Transverse colon (tissue), 4 donors: ENCODE measurements at places on chromosomes 4 and X. TPM values are rescaled to one million over a fixed set of nuclear protein-coding genes. Genes with fewer than 3 reads are reported as not detected.

DNA sequence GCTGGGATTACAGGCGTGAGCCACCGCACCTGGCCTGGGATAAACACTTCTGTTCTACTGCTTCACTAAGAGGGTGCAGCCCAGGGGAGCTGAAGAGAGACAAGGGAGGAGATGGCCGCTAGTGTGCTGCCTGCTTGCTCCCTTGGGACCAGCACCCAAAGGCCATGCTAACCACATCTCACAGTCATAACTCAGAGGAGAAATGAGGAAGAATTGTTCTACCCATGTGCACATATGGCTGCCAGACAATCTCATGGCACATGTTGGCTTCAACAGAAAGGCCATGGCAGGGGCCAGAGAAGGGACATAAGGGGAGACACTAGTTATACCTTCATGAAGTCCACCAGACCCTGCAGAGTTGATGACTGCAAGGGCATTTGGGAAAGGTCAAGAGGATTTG, 22.4 kb downstream of the CLDN22 start:
- no peaks in the 10 kb centered on the region for H3K4me1 ChIP-seq
- no peaks in the 10 kb centered on the region for H3K27me3 ChIP-seq
- H3K36me3 ChIP-seq: no peaks in the 10 kb centered on the region
- no peak overlapping the region for H3K4me3 ChIP-seq
- no peak for DNase-seq
- H3K27ac ChIP-seq: no peak overlapping the region

DNA sequence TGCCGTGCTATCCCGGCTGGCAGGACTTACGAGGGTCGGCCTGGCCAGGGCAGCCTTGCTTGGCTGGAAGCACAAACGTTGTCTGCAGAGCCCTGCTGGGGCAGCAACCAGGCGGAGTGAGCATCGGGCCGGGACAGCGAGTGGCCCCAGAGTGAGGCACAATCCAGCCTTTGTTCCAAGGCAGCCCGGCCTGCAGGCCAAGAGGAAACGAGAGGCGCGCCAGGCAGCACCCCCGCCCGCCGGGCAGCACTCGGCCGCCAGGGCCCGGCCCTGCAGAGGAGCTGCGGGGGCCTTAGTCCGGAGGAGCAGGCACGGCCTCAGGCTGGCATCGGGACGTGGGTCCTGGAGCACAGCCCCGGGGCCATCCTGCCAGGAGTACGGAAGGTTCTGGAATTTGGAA, 24.1 kb downstream of the FGFRL1 start:
- peaks cover 48% of the 10 kb centered on the region for H3K27me3 ChIP-seq
- peak; percentile 38 for DNase-seq
- no peak overlapping the region for H3K4me3 ChIP-seq
- H3K4me1 ChIP-seq: no peaks in the 10 kb centered on the region
- H3K27ac ChIP-seq: no peak overlapping the region
- H3K36me3 ChIP-seq: no peaks in the 10 kb centered on the region

DNA sequence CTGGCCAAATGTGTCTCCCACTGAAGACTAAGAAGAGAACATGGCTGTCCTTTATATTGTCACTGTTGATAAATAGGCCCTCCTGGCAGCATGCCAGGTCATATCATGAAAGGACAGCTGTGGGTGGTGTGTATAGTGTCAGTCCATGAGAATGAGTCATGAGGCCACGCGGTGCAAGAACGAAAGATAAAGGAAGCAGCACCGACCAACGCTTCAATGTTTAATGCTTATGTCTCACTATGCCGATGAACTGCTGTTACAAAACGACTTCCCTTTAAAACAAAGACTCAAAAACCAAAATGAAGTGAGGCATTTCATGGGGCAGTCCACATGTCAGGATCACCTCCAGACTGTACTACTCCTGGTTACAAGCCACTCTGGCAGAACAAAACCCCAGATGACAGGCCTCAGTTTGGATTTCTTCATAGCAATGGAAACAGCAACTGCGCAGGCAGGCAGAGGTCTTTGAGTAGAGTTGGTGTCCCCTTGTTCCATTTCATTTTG, 5.2 kb upstream of the TCEANC start:
- H3K4me1 ChIP-seq: peaks cover 6% of the 10 kb centered on the region

GRCh38 chrX:18956303-18957032, 27.4 kb downstream of the PHKA2 start:
- no peak for DNase-seq
- no peak overlapping the region for H3K27ac ChIP-seq
- no peak overlapping the region for H3K4me3 ChIP-seq
- no peaks in the 10 kb centered on the region for H3K36me3 ChIP-seq
- H3K27me3 ChIP-seq: no peaks in the 10 kb centered on the region

PPP1R2C gene
- not detected for total RNA-seq

- no peaks in the 10 kb centered on the region for H3K36me3 ChIP-seq
- no peak overlapping the region for H3K4me3 ChIP-seq
- H3K4me1 ChIP-seq: no peaks in the 10 kb centered on the region
- no peak overlapping the region for H3K27ac ChIP-seq
Observed at GRCh38 chrX:108285356-108285755, 152.9 kb downstream of the COL4A6 start.

GRCh38 chrX:19772096-19772821, 115.1 kb downstream of the SH3KBP1 start:
- H3K4me1 ChIP-seq: no peaks in the 10 kb centered on the region
- H3K27ac ChIP-seq: peak overlapping the region; percentile 35
- DNase-seq: no peak
- H3K27me3 ChIP-seq: no peaks in the 10 kb centered on the region
- H3K4me3 ChIP-seq: no peak overlapping the region

GRCh38 chr4:124710015-124710741, 2.4 kb downstream of the ANKRD50 start:
- H3K4me3 ChIP-seq: no peak overlapping the region
- H3K4me1 ChIP-seq: peaks cover 22% of the 10 kb centered on the region
- DNase-seq: no peak
- no peaks in the 10 kb centered on the region for H3K36me3 ChIP-seq

DNA sequence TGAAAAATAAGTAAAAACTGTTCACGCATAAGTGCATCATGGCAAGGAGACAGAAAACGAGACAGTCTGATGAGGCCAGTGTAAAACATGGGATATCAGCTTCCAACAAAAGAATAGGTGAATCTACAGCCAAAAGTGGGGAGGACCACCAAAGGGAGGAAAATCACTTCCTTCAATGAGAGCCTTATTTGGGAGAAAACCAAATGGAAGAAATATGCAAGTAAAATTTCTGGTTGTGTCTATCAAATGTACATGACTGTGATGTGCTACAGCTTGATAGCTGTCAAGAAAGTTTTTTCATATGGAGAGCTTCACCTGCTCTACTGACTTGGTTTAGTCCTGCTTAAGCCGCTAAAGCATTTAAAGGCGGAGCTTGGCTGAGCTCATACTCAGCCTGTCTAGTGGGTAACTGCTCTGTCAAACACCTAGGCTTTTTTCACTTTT, 66.2 kb downstream of the MAGEA1 start:
- no peaks in the 10 kb centered on the region for H3K27me3 ChIP-seq
- H3K4me3 ChIP-seq: no peak overlapping the region

DNA sequence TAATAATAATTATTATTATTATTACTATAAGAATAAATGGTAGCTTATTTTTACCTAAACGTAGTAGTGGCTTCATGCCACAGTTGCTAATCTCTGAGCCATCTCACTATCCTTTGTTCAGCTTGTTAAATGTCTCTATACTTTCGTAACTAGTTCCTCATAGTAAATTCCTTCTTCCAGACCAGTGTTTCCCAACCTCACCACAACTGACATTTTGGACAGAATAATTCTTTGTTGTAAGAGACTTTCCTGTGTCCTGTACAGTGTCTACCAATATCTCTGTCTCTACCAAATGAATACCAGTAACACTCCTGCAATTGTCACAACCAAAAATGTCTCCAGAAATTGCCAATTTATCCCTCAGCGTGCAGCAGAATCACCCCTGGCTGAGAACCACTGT, 1040.9 kb downstream of the DMD start:
- no peak for DNase-seq
- no peak overlapping the region for H3K27ac ChIP-seq
- H3K36me3 ChIP-seq: no peaks in the 10 kb centered on the region
- H3K4me3 ChIP-seq: no peak overlapping the region
- H3K4me1 ChIP-seq: no peaks in the 10 kb centered on the region

ARHGEF9 gene
- total RNA-seq: 41.2 TPM

DNA sequence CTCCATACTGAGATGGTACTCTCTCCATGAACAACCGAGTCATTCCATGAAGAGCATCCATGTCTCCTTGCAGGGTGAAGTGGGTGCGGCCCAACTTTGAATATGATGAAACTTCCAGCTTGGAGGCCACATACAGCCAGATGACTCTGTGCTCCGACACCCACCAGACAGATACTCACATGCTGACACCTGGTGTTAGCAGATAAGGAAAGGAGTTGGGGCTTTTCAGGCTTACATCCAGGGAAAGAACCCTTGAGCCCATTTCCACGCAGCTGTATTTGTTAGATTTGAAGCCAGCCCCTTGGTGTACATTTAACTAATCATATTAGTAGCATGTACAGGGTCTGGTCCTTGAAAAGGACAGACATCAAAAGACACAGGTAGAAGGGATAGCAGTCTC, 62.1 kb upstream of the PRRG3 start:
- H3K27ac ChIP-seq: no peak overlapping the region
- no peaks in the 10 kb centered on the region for H3K27me3 ChIP-seq
- H3K4me1 ChIP-seq: no peaks in the 10 kb centered on the region
- DNase-seq: no peak
- no peak overlapping the region for H3K4me3 ChIP-seq
- H3K36me3 ChIP-seq: no peaks in the 10 kb centered on the region

- H3K36me3 ChIP-seq: no peaks in the 10 kb centered on the region
- DNase-seq: no peak
- H3K27me3 ChIP-seq: no peaks in the 10 kb centered on the region
Observed at GRCh38 chr4:129410115-129410514, 314.2 kb downstream of the C4orf33 start.

DNA sequence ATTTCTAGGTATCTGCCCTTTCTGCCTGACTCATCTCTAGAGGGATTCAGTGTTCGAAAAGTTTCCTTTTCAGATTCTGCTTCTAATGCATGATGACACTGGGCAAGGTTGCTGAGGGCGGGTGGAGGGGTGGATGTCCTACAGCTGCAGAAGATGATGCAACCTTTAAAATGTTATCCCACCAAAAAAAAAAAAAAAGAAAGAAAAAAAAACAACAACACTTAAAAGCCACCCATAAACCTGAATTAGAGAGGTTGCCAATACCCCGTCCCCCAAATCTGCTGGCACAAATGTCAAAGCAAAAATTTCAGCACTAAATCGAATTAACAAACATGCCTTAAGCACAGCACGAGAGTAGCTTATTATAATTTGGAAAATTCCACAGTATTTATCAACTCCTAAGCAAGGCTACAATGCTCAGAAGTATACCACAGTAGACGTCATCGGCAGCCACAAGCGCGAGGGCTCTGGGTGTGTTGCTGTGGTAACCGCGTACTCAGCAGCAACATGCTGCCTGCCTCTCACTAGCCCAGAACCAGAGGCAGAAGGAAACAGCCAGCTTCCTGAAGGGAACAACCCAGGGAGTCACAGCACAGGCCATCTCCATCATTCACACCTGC, 167.5 kb upstream of the MAP3K15 start:
- no peaks in the 10 kb centered on the region for H3K36me3 ChIP-seq
- peak; percentile 68 for DNase-seq
- peak overlapping the region; percentile 51 for H3K27ac ChIP-seq
- H3K4me3 ChIP-seq: no peak overlapping the region

GAGE1 gene
- total RNA-seq: not detected

DNA sequence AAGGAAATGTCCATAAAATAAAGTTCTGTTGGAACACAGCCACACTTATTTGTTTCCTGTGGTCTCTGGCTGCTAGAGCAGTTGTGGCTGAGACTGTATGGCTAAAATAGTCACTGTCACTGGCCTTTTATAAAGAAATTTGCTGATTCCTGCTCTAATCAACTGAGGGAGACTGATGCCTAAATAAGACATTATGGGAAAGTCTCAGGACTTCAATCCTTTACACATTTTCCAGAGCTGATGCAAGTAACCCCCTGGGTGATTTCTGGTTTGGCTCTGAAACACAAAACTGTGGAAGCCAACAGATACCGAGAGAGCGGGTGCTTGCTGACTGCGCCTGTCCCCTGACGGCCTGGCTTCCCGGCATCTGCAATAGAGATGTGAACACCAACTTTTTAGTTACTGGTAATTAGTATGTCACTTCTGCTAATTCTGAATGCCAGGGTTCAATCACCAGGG, 64.0 kb downstream of the POLR2B start:
- peaks cover 33% of the 10 kb centered on the region for H3K4me1 ChIP-seq
- H3K36me3 ChIP-seq: no peaks in the 10 kb centered on the region
- no peak for DNase-seq
- no peak overlapping the region for H3K4me3 ChIP-seq
- no peaks in the 10 kb centered on the region for H3K27me3 ChIP-seq

NAA11 gene
- total RNA-seq: not detected

CLDN2 gene
- total RNA-seq: 0.16 TPM

DNA sequence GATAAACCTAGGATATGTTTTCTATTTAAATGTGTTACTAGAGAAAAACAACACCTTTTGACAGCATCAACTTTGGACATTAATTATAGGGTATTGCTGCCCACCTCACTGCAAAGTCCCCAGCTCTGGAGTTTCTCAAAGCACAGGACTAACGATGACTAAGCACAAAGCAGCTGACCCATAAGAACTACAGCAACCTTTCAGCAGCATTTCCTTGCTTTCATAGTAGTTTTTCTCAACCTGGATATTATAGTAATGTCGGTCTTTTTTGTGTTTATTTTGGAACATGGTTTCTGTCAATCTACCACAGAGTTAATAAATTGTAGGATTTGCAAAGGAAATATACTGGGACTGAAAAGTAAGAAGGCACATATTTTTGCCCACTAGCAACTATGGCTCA, 21.5 kb downstream of the HHIP start:
- H3K27ac ChIP-seq: no peak overlapping the region
- H3K27me3 ChIP-seq: no peaks in the 10 kb centered on the region
- H3K36me3 ChIP-seq: no peaks in the 10 kb centered on the region
- H3K4me3 ChIP-seq: no peak overlapping the region
- H3K4me1 ChIP-seq: no peaks in the 10 kb centered on the region
- no peak for DNase-seq

S100P gene
- total RNA-seq: not detected

IBSP gene
- total RNA-seq: not detected

DNA sequence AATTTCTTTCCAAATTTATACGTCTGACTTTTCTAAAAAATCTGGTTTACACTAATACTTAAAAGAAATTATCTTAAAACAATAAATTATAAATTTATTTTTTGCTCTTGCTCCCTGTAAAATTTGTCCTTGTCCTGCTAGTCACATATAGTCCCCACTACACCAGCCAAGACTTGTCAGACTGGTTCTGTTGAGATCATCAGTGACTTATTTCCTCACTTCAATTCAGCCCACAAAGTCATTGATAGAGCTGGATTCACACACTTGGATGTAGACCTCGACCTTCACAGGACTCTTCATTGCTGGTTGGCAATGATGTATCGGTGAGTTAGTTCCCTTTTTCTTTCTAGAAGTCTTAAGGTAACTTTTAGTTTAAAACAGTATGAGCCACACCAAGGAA, at the start of gene TMPRSS11E:
TMPRSS11E (plus strand) TSS at position 263 of the 400 bp plus-strand sequence; CDS start at position 313, 50 bp downstream.
- H3K27me3 ChIP-seq: no peaks in the 10 kb centered on the region
- DNase-seq: no peak
- no peak within 1 kb of the TSS for H3K27ac ChIP-seq
- no peak within 1 kb of the TSS for H3K4me3 ChIP-seq
- no peaks in the 10 kb centered on the region for H3K4me1 ChIP-seq
- no peaks in the 10 kb centered on the region for H3K36me3 ChIP-seq

GRCh38 chr4:1211891-1212545, 36.9 kb downstream of the CTBP1 start:
- peaks cover 31% of the 10 kb centered on the region for H3K4me1 ChIP-seq
- peaks cover 20% of the 10 kb centered on the region for H3K36me3 ChIP-seq
- H3K27me3 ChIP-seq: no peaks in the 10 kb centered on the region
- peak overlapping the region; percentile 80 for H3K27ac ChIP-seq
- DNase-seq: no peak

GRCh38 chr4:148776941-148777340, 334.7 kb upstream of the NR3C2 start:
- peaks cover 6% of the 10 kb centered on the region for H3K4me1 ChIP-seq
- no peaks in the 10 kb centered on the region for H3K36me3 ChIP-seq
- no peak overlapping the region for H3K27ac ChIP-seq
- no peak overlapping the region for H3K4me3 ChIP-seq
- H3K27me3 ChIP-seq: no peaks in the 10 kb centered on the region
